NCI-H524 treated with DMSO at 0.1 percent for 48 hours (cell line): ENCODE measurements at places on chromosomes 6 and 20.

GRCh38 chr6:11009353-11009752 is 34.8 kb downstream of the ELOVL2 start:
- DNase-seq = no peak

DNA sequence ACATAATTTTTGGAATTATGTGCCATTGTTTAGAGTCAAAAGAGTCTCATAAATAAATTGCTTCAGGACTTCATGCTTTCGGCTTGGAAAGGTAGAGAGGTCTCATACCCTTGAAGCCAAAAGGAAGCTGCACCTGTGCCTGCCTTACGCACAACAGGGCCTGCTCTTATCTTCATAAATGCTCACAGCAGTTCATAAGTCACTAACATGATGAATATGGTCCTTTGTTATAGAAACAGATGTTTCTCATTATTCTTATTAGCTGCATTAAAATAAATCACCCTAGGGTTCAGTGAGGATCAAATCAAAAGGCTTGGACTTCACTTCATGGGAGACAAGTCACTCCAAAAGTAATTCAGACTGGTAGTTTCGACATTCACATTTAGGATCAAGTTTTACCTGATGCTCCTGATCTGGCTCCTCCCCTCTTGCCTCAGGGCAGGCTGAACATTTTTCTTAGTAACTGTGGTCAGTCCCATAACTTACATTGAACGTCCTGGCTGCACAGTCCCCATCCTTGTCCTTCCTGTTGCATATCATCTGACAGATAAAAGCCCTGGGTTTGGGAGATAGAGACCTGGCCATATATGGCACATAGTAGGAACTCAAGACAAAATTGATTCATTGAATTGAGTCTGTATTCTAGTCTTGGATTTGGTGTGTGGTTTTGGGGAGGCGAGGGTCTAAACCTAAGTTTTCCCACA is 20.7 kb upstream of the SH3BGRL2 start:
- no peak for DNase-seq

- no peak for DNase-seq
Measured at GRCh38 chr6:22437665-22438064, 131.7 kb upstream of the HDGFL1 start.

DNA sequence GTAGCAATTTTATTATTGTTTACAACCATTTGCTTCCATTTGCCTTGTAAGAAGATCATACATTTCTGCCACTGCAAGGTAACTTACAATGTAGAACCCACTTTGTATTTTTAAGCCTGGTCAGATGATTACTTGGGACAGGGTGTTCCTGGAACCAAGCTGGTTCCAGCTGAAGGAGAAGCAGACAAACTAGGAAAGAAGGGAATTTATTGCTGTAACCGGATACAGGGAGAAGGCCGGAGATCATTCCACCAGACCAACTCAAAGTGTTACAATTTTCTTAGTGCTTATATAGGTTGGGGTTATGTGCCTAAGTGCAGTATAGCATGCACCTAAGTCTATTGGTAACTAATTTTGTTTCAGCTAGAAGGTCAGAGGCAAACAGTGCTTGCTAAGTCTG is 104.4 kb downstream of the MANEA start:
- no peak for DNase-seq
